ENCODE measurements at places on chromosomes 16 and 17. TPM values are rescaled to one million over a fixed set of nuclear protein-coding genes. Genes with fewer than 3 reads are reported as not detected.

DNA sequence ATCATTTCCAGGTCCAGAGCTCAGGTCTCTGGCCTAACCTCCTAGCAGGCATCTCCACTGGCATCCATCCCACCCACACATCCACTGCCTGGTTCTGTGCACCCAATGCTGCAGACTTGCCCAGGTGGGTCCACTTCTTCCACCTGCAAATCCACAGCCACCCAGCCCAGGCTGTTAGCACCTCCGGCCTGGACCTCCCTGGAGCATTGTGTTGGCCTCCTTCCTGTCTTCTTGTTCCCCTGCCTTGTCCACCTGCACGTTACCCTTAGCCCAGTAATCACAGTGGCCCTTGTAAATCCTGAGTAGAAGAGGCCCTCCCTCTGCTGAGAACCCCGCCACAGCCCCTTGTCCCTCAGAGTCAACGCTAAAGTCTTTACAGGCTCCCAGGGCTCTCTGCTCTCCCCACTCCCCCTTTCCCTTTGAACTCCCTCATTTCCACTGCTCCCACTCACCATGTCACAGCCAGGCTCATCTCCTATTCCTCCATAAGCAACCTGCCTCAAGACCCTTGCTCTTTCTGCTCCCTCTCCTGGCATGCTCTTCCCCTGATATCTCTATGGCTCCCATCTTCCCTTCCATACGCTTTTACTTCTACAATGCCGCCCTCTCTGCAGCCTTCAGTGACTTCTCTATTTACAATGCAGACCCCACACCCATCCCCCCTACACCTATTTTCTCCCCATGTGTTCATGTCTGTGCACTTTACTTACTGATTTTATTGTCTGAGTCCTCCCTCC is 288.8 kb downstream of the FOXL1 start:
- DNase-seq: no peak

- no peak for DNase-seq
Observed at GRCh38 chr16:85316321-85316919, 204.1 kb upstream of the CIBAR2 start.

GRCh38 chr16:88455610-88456355 is 2.7 kb downstream of the ZFPM1 start:
- no peak for DNase-seq

- DNase-seq: peak; percentile 97
Observed at GRCh38 chr17:75046407-75047289, at the start of the genes ATP5PD and KCTD2. TSS of gene ATP5PD (minus strand) at chr17:75046969. CDS start at chr17:75042650, 4,319 bp downstream. TSS of gene KCTD2 (plus strand) at chr17:75047225. CDS start at chr17:75047251, 26 bp downstream.

The HSPB9 gene
- total RNA-seq: 0.48 TPM

The METTL23 gene
- 28.5 TPM for total RNA-seq

The CDH11 gene
- 41.8 TPM for total RNA-seq

DNA sequence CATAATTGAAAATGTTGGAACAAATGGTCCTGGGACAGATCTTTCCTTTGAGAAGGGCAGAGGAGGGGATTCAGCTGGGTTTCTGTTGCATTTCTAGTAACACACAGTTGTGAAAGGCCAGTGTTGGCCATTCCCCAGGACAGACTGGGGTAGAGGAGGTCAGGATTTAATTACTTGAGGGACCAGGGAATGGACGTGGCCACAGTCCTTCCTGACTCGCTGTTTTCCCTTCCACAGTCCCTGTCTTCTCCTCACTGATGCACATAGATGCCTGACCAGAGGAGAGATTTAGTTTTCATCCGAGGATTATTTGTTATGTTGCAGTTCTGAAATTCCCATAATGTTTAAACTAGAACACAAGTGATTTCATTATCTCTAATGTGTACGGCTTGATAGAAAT is 25.2 kb upstream of the HEATR6 start:
- no peak for DNase-seq

DNA sequence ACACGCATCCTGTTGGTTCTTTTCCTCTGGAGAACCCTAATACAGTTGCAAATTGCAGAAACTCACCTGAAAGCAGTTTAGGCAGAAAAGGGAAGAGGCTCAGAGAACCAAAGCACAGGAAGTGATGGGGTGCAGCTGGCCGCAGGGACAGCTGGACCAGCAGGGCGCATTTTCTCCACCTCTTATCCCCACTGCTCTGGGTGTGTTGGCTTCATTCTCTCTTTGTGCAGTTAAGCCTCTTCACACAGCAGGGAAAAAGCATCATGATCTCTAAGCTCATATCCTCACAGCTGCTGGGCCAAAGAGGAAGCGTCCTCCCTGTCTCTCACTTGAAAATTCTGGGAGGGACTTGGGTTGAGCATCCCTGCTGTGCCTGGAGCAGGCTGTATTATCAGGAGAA is 20.0 kb upstream of the LRRC75A start:
- no peak for DNase-seq

DNA sequence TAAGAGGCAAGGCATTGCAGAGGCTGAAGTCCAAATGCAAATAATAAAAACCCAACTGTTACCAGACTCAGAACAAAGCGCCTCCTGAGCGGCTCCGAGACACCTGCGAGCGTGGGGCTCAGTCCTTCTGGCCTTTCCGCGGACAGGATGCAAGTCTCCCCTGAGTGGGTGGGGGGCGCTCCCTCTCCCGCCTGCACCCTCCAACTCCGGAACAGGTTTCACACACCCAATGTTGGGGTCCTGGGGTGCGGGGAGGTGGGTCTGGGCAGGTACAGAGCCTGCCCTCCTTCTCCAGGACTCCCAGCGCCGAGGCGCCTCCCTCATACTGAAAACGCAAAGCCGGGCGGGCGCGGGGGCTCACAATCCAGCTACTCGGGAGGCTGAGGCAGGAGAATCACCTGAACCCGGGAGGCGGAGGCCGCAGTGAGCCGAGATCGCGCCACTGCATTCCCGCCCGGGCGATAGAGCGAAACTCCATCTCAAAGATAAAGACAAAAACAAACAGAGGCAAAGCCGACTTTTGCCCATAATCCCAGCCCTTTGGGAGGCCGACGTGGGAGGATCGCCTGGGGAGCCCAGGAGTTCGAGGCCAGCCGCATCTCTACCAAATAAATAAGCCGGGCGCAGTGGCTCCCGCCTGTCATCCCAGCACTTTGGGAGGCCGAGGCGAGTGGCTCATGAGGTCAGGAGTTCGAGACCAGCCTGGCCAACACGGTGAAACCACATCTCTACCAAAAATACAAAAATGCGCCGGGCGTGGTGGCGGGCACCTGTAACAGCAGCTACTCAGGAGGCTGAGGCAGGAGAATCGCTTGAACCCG is 893 bp downstream of the GINS2 start:
- DNase-seq: no peak

DNA sequence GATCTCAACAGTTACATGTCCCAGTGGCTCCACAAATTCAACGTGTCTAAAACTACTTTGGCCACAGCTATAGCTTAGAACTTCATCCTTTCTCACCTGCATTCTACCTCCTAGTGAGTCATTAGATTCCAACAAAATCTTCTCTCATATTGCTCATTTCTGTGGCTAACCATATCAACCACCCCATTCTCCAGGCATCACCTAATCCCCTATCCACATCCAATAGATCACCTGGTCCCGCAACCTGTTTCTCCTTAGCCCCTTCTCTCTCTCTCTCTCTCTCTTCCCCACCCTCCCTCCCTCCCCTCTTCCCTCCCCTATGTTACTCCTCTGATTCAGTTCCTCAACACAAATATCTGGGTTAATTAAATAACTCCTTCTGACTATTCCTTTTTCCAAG is 64.6 kb downstream of the ANKFN1 start:
- no peak for DNase-seq

The SDR42E2 gene
- total RNA-seq: not detected

The SCNN1G gene
- total RNA-seq: 8.8 TPM

The SRSF2 gene
- total RNA-seq: 247 TPM

The ZFP3 gene
- total RNA-seq: 4.9 TPM

The CDK5R1 gene
- total RNA-seq: 0.66 TPM

The NEUROD2 gene
- not detected for total RNA-seq

GRCh38 chr16:54422569-54422978 is 136.0 kb upstream of the IRX3 start:
- DNase-seq: no peak

- DNase-seq: no peak
Observed at GRCh38 chr17:48052956-48053757, 5.0 kb downstream of the NFE2L1 start.

DNA sequence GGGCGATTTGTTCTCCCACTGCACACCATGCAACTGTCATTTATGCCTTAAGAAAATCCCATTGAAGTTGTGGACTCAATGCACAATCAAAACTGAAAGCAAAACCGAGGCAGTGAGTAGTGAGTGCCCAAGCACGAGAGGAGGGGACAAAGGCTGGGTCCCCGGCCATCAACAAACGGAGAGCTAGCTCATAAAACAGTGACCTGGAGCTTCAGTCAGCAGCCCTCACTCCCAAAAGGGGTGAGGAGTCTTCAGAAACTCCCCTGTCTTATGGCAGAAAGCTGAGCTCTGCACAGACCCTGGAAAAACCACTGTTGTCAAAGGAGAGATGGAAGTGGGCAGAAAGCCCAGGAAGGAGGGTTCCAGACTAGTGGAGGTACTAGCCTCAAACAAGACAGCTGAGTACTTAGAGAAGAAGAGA is 96.9 kb downstream of the ADCY9 start:
- no peak for DNase-seq

The ADORA2B gene
- total RNA-seq: 4.9 TPM

- no peak for DNase-seq
Observed at GRCh38 chr16:81738783-81739496, 40.2 kb upstream of the PLCG2 start.

DNA sequence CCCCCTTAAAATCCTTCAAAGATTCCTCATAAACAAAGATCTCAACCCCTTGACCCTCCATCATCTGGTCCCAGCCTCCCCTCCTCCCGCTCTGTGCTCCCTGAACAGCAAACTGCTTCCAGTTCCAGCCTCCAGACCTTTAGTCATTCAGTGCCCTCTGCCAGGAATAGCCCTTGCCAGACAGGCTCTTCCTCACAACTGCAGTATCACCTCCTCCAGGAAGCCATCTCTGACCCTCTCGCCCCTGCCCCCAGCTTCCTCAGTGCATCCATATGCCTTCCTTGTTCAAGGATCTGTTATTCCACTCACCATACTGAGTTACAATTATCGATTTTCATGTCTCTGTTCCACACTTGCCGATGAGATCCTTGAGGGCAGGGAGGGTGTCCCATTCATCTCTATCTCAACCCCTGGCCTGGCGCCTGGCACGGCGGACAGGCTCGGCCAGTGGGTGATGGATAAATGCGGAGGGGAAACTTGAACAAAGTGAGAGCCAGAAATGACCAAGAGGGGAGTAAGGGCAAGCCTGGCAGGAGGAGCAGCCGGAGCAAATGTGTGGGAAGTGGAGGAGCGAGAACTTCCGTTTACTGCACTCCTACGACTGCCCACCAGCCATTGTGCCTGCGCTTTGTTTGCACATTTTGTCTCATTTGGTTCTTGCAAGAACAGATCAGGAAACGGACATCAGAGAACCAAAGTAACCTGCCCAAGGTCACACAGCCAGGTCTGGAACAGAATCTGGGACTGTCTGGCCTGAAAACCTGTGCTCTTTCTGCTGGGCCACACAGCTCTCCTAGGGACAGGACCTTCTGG is 2.0 kb upstream of the NXPH3 start:
- no peak for DNase-seq

The FAM222B gene
- 12.0 TPM for total RNA-seq

GRCh38 chr17:6274310-6274709 is 160.6 kb downstream of the AIPL1 start:
- no peak for DNase-seq

- DNase-seq: no peak
Observed at GRCh38 chr17:27506348-27507218, 50.3 kb downstream of the KSR1 start.

DNA sequence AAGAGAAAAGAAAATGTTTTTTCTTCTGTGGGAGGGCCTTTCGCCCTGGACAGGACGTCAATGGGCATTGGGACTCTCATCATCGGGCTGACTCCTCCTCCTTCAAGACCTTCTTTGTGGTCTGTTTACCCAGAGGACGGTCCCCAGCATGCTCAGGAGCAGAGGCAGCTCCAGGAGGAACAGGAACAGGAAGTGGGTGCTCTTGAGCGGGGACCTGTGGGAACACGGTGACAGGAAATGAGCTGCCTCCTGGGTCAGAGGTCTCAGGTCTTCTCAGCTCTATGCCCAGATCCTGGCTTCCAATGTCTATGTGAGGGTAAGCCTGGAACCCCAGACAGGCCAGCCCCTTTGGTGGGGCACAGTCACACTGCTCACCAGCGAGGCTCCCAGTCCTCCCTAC is 12.2 kb downstream of the CD300LD start:
- DNase-seq: no peak

DNA sequence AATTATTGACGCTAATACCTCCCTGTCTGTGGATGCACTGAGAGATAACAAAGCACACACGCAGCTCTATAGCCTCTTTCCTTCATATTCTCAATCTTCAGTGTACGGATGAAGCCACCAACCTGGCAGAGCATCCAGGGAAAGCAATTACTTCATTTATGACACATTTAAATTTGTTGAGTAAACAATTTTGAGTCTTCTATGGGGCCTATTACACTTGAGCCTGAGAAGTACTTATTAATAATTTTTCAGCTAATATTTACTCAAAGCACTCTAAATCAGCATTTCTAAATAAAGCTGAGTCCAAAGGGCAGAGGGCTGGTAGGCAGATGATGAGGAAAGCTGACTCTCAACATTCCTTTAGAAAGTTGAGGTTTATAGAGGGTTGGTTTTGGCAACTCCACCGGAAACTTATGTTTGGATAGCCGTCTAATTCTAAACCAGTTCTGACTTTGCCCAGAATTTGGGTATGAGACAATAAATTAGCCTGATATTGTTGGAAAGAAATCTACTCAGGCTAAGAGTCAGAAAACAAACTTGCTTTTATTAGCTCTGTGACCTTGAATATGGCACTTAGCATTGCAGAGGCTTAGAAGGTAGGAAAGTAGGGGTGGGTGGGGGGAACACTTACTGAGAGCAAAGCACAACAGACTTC is 643.5 kb downstream of the CDH11 start:
- DNase-seq: no peak

- peak; percentile 55 for DNase-seq
Observed at GRCh38 chr16:4115209-4115948, 863 bp downstream of the ADCY9 start.

DNA sequence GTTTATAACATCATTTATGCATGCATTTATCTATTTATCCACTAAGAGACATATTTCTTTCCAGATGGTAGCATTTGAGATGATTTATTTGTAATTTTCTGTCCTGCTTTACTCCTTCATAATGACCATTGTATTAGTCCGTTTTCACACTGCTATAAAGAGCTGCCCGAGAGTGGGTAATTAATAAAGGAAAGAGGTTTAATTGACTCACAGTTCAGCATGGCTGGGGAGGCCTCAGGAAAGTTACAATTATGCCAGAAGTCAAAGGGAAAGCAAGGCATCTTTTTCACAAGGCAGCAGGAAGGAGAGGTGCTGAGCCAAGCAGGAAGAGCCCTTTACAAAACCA is 28.6 kb downstream of the TRIM25 start:
- DNase-seq: no peak

- no peak for DNase-seq
Observed at GRCh38 chr16:28289048-28289447, 3.3 kb upstream of the SBK1 start.

The SLC12A4 gene
- 64.9 TPM for total RNA-seq

DNA sequence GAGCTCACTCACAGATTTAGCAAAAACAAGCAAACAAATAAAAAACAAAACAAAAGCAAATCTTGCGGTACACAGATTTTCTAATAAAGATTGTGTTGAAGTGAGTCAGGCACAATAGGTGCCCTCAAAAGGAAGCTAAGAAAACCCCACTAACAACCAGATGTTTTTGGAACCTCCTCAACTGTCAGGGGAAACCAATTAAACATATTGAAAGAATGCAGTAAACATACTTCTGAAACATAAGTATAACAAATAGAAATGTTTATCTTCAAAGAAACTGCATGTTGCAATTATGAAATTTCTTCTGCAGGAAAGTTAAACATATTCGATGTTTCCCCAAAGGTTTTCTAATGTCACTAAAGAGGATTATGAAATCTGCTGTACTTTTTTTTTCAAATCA is 110.5 kb upstream of the CORO6 start:
- no peak for DNase-seq

Measured in breast epithelium (tissue), 4 donors.